ENCODE measurements at places on chromosomes 5 and 9.
A peak's percentile ranks its signal among the peaks of the same experiment; 100 is the strongest.

- DNase-seq = peak; percentile 35
These were observed 21.1 kb downstream of the LIFR start for GRCh38 chr5:38535248-38535750.

GRCh38 chr5:112485934-112486355 is 66.9 kb upstream of the EPB41L4A start:
- no peak for DNase-seq

DNA sequence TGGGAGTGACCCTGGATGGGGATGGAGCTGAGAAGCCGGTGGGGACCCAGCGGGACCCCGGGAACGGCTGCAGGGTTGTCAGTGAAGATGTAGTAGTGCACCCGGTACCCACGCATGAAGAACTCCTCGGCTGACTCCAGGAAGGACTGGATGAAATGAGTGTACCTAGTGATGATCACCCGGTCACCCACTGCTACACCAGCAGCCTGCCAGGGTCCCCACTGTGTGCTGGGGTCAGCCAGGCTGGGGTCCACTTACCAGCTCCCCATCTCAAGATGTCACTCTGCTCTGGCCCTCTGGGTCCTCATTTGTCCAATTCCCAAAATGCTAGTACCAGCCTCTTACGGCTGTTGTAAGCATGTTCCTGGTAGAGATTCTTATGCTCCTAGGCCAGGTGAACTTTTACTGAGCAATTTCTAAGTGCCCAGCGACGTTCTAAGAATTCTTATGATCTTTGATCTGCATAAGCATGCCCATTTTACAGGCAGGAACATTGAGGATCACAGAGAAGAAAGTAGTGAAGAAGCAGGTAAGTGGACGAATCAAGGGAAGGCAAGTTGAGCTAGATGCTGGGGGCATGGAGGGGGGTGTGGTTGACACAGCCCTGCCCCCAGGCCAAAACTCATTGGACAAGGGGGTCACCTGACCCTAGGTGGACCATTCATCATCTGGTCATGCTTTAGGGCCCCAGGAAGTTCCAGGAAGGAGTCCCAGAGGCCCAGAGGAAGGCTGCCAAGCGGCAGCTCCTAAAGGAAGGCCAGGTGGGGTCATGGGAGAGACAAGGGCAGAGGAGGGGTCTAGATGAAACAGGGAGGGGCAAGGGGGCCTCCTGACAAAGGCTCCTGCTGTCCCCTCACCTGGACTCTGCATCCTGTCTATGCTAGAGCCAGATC is 9.4 kb downstream of the GBGT1 start:
- no peak for DNase-seq

DNA sequence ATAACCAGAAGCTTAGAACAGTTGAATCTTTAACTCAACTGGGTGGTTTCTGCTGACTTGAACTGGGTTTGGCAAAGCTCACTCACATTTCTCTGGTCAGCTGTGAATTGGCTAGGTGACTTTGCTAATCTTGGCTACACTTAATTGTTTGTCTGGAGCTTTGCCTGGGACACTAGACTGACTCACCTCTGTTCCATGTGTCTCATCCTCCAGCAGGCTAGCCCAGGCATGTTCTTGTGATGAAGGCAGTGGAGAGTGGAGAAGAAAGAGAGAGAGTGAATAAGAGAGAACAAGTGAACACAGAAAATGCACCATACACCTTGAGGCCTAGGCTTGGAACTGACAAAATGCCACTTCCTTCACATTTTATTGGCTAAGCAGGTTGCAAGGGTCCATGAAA is 32.6 kb downstream of the SPATA31D1 start:
- no peak for DNase-seq

DNA sequence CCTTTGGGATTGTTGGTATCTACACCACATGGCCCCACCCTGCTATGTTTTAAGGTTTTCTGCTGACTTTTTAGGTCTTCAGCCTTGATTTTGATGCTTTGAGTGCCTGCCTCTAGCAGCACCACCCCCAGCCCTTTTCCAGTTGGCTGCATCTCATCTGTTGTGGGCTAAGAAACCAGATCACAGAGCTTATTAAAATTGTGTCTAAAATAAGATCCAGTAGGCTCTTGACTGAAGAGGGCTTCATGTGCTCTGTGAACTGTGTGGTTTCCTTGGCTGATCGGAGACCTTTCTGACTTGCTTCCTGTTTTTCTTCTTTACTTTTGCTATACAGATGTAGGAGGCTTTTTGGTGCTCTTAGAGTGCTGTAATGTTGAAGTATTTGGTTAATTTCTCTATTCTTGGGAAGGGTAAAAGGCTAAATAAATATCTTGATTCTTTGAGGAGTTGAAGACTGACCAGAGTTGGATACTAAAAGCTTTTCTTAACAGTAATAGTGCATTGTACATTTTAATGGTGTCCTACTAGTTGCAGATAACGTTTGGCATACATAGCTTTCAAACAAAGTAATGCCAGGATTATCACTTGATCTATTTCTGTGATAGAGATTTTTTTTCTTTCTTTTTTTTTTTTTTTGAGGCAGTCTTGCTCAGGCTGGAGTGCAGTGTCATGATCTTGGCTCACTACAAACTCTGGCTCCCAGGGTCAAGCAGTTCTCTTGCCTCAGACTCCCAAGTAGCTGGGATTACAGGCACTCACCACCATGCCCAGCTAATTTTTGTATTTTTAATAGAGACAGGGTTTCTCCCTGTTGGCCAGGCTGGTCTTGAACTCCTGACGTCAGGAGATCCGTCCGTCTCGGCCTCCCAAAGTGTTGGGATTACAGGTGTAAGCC is 4.5 kb downstream of the UBE2D2 start:
- no peak for DNase-seq

DNA sequence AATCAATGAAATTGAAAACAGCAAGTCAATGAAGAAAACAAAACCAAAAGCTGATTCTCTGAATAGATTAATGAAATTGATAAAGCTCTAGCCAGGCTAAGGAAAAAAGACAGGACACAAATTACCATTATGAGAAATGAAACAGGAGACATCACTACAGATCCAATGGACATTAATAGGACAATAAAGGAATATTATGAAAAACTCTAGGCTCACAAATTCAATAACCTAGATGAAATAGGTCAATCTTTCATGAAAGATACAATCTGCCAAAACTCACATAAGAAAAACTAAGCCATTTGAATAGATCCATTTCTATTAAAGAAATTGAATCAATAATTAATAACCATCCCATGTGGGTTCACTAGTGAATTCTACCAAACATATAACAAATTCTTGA is 37.3 kb downstream of the TTC23L start:
- DNase-seq = no peak

DNA sequence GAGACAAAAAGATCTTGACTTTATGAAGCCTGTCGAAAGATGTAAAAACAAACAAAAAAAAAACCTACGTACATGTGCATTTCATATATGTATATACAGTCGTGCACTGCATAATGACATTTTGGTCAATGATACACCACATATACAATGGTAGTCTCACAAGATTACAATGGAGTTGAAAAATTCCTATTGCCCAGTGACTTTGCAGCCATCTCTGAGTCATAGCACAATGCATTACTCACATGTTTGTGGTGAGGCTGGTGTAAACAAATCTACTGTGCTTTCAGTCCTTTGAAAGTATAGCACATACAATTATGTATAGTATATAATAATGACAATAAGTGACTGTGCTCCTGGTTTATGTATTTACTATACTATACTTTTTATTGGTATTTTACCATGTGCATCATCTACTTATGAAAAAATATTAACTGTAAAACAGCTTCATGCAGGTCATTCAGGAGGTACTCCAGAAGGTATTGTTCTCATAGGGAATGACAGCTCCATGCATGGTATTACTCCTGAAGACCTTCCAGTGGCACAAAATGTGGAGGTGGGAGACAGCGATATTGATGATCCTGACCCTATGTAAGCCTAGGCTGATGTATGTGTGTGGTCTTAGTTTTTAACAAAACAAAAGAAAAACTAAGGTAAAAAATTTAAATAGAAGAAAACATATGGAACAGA is 73.7 kb upstream of the FST start:
- no peak for DNase-seq

GRCh38 chr9:22257026-22257816 is 189.4 kb upstream of the DMRTA1 start:
- DNase-seq = no peak

DNA sequence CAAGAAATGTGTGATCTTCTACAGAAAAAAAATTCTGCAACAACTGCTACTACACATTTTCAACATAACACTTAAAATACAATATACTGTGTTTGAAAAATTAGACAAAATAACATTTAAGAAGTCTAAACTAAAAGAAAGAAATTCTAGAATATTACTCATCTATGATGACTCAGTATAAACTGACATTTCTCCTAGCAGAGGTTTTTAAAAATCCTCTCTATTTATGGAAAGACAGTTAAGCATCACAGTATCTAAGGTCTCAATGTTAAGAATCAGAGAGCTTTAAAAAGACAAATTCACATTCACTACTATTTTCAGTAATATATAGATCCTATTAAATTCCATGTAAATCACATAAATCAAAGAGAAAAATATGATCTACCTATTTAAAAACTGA is 61.3 kb downstream of the NR2F1-AS1 start:
- DNase-seq = no peak

DNA sequence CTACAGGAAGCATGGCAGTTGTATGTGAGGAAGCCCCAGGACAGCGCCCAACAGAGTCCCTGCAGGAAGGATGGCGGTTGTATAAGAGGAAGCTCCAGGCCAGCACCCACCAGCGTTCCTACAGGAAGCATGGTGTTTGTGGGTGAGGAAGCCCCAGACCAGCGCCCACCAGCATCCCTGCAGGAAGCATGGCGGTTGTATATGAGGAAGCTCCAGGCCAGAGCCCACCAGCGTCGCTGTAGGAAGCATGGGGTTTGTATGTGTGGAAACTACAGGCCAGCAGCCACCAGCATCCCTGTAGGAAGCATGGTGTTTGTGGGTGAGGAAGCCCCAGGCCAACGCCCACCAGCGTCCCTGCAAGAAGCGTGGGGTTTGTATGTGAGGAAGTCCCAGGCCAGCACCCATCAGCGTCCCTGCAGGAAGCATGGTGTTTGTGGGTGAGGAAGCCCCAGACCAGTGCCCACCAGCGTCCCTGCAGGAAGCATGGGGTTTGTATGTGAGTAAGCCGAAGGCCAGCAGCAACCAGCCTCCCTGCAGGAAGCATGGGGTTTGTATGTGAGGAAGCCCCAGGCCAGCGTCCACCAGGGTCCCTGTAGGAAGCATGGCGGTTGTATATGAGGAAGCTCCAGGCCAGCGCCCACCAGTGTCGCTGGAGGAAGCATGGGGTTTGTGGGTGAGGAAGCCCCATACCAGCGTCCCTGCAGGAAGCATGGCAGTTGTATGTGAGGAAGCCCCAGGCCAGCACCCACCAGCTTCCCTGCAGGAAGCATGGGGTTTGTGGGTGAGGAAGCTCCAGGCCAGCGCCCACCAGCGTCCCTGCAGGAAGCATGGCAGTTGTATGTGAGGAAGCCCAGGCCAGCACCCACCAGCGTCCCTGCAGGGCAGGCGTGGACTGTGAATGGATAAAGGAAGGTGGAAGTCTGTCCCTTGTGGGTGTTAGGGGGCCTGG is 79.0 kb downstream of the DAP start:
- DNase-seq = no peak

GRCh38 chr9:27247756-27248155 is 49.2 kb downstream of the EQTN start:
- peak; percentile 48 for DNase-seq

DNA sequence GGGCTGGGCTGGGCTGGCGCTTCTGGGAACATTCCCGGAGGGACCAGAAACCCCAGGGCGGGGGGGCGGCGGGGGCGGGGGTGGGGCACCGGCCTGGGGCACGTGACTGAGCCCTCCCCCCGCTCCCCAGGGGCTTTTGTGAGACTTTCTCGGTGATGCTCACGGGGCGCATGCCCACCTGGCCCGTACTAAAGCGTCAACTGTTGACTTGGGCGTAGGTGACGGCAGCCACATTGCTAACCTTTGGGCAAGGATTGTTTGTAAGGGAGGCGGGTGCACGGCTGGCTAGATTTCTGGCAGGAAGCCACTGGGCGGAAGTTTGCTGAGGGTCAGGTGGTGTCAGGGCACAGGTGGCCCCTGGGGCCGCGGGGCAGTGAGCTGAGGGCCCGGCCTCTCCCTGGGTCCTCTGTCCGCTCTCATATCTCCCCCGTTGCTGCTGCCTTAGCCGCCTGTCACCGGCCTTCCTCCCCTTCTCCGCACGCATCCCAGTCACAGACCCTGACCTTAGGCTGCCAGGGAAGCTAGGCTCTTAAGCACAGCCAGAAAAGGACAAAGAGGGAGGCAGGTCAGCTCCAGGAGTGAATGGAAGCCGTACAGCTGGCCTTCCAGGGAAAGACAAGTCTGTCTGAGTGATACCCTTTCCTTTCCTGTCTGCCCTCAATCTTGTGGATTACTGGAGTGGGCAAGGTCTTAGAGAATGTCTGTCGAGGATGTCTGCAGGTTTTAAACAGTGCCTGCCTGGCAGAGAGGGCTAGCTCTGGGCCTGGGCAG is 812 bp downstream of the CACFD1 start:
- peak; percentile 75 for DNase-seq

DNA sequence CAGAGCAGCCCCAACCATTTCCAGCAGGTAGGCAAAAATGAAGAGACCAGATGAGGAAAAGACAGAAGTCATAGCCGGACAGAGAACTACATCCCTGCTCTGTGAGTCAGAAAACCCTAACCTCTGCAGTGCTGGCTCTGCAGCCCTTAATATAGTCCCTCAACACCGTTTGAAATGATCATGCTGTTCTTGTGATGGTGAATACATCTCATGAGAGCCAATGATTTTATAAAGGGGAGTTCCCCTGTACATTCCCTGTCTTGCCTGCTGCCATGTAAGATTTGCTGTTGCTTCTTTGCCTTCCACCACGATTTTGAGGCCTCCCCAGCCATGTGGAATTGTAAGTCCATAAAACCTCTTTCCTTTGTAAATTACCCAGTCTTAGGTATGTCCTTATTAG is 216.8 kb upstream of the RFX3 start:
- no peak for DNase-seq

GRCh38 chr5:29547236-29547865 is 1646.1 kb upstream of the CDH6 start:
- no peak for DNase-seq

DNA sequence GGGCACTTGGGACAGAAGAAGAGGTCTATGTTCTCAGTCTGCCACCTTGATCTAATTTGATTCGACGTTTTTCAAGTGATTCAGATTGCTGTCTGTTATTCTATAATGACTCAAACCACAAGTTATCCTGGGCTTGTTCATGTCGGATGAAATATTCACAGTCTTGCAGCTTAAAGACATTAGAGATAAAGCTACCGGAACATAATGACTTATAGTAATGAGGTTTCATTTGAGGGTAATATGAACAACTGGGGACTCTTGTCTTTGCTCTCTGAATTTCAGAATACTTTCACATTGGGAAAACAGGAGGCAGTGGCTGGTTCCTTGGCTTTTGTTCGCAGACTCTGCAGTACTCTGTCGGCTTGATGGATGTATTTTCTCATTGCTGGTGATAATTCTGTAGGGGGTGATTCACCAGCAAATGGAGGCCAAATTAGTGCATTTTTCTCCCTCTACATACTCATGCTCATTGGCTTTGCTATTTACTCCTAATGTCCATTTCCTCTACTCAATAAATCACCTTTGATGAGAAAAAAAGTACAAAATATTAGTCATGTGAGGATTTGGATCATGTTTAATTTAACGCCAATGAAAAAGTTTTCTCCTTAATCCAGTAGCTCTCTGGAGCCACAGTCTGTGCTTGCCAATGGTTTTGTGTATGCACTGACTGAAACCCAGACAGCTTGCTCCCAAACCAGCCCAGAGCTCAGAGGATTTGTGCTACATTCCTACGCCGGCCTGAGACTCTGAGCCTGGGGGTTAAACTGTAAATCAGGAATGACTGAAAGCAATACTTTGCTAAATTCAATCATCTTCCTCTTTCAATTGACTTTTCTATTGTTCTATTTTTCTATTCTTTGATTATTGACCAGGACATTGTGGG is 154.7 kb upstream of the ANKH start:
- DNase-seq = no peak
